ENCODE measurements at places on chromosomes 1 and 21.

GRCh38 chr21:26982767-26983166, 15.9 kb upstream of the ADAMTS5 start:
- DNase-seq = no peak

DNA sequence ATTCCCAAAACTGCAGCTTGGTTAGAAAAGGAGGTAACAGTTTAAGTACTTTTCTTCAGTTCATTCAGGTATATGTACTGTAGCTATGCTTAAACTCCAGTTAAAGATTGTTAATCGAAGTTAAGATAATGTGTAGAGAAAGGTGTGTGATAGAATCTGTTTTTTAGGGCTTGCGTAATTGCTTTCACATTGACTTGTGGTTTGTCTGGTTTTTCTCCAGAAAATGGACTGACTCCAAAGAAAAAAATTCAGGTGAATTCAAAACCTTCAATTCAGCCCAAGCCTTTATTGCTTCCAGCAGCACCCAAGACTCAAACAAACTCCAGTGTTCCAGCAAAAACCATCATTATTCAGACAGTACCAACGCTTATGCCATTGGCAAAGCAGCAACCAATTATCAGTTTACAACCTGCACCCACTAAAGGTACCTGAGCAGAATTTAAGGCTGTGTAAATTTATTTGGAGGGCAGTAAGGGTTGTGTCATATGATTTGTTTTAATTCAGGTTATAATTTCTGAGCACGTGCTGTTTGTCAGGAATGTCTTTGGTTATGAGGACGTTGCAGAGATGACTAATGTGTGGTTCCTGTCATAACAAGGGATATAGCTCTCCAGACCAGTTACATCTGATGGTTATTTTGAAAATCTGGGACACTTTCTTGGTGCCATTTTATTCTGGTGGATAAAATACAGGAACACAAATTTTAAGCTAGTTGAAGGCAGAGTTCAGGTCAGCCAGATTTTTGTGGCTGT, 26.0 kb downstream of the ATF6 start:
- DNase-seq = no peak

DNA sequence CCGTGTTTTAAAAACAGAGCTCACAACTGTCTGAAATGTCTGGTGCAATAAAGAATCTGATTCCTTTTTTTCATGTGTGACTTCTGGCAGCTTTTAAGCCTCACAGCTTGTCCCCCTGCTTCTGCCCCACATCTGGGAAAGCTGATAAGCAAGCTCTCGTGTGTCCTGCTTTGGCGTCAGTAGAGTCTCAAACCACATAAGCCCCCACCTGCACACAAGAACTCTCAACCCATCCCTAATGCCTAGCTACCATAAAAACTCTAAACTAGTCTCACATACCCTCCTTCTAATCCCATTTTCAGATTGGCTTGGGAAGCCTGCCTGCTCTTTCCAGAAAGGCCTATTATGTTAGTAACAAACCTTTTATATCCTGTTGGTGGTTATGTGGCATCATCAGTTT, 94.6 kb upstream of the DAB1 start:
- no peak for DNase-seq

GRCh38 chr1:8858112-8858668, 20.3 kb downstream of the ENO1 start:
- no peak for DNase-seq

DNA sequence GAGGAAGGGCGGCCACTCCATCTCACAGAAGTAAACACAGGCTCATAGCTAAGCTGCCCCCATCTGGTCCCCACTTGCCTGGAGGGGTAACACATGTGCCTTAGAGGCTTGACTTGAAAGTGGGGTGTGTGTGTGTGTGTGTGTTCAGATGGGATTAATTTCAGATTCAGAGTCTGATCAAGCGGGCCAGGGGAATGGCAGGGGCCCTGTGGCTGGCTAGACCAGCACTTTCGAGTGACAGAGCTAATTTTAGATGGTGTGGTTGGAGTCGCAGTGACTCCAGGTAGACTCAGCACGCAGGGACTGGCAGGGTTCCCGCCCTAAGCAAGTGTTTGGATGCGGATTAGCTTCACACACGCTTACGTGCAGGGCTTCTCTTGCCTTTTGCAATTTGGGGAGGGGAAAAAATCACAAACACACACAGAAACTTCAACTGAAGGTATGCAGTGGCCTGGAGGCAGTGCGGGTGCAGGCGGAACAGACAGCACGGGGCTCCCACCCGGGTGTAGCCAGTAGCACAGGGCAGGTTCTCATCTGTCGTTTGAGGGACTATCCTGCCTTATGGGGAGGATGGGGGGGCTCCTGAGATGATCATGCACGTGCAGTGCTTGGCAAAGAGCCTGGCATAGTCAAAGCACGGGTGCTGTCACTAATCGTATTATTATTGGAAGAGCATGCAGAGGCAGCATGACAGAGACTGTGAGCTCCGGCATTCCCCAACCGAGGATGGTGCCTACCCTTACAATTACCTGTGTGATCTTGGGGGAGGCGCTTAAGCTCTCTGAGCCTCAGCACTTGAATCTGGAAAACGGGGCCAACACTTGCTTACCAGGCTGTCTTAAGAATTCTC, 1.3 kb downstream of the EDN2 start:
- no peak for DNase-seq

DNA sequence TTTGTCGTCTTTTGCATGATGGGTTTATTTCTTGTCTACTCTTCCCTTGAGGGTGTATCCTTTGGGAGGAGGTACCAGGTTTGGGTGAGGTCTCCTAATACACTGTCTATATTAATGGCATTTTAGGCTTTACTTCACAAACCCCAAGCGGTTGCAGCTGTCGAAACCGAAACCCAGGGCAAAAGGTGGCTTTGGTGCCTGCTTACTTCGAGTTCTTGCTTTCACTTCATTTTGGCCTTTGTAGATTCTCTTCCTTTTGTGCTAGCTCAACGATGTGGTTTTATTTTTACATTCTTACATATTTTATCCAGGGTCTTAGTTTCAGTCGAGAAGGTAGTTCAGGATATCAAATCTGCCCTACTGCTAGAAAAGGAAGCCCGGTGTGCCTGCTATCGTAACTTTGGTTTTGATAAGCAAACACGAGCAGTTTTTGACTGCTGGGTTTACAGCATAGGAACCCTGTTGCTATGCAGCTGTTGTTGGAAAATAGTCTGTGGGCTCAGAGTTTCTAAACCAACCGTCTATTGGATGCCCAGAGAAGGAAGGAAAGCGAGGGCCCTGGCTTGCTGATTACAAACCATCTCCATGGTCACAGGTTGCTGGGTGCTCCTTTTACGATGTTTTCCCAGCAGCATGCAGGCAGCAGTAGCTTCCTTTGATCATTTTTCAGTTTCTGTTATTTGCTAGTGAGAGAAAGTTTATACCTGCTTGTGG, 9.8 kb upstream of the TSPAN2 start:
- DNase-seq = no peak

DNA sequence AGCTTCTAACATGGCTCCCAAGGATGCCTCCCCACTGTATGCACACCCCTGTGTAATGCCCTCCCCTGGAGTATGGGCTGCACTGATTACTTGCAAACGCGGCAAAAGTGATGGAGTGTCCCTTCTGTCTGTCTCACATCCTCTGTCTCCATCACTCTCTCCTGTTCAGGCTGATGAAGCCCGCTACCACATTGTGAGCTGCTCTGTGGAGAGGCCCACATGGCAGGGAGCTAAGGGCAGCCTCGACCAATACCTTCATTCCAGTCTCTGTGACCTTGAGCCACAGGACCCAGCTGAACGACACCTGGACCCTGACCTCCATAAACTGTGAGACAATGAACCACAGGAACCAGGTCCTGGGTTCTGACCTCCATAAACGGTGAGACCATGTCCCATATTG, 154.1 kb upstream of the ETV3 start:
- no peak for DNase-seq

DNA sequence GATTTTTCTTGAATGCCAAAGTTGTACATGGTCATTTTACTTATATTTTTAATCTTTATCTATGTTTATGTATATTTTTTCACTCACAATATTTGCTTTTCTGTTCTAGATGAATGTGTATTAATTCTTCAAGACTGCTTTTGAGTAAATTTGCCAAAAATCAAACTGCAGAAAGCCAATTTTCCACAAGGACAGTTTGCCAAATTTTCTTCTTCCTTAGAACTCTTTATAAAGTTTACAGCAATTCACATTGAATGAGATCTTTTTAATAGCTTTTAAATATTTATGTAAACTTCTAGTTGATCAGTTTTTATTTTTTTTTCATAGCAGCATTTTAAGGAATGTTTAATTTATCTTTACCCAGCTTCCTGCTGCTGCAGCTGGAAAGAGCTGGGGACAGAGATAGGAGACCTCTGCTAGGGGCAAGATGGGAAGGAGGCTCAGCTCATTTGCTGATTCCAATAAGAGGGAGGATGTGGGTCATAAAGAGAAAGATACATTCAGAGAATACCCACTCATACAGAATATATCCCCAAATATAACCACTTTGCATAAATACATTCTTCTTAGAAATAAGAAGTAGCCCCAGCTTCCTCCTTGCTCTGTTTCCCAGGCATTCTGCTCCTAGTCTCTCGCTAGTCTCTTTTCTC, 93.0 kb downstream of the ODF2L start:
- DNase-seq = no peak

- DNase-seq = no peak
These were observed 3.2 kb upstream of the TNFSF4 start for GRCh38 chr1:173210283-173210682.

DNA sequence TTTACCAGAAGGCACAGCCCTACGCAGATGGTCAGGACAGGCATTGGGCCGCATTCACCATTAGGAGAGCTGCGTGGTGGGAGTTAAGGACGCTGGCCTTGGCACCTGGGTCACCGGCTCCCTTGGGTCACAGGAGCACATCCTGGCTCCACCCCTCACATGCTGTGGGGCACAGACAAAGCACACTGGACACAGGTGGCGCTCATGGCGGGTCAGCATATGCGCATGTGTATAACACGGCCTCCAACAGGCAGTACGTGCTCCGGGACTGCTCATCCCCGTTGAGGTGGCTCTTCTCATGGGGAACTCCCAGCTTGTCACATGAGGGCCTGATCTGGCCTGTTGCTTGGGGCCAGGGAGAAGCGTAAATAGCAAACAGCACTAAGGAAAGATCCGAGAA, 25.0 kb downstream of the PGBD5 start:
- DNase-seq = no peak

GRCh38 chr1:31568895-31569595, 7.3 kb upstream of the TINAGL1 start:
- DNase-seq = no peak

GRCh38 chr1:26279456-26280332, at the start of gene SH3BGRL3:
Gene SH3BGRL3, plus strand, starts transcription at chr1:26280086. Its CDS starts 70 bp downstream, at chr1:26280156.
- no peak for DNase-seq

DNA sequence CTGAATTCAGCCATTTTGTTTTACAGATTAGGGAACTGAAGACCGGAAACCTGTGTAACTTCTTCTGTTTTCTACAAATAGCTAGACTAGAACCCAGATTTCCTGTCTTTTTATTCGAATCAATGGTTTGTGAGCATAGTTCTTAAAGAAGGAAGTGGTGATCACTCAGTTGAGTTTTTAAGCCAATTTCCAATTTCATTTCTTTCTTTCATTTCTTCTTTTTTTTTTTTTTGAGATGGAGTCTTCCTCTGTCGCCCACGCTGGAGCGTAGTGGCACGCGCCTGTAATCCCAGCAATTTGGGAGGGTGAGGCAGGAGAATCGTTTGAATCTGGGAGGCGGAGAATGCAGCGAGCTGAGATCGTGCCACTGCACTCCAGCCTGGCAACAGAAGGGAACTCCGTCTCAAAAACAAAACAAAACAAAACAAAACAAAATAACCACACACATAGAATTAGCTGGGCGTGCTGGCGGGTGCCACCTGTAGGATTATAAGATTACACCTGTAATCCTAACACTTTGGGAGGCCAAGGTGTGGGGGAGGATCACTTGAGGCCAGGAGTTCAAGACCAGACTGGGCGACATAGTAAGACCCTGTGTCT, 3.0 kb upstream of the MDM4 start:
- DNase-seq = no peak

- no peak for DNase-seq
These were observed 3.6 kb upstream of the GNB1 start for GRCh38 chr1:1894354-1895059.

- DNase-seq = no peak
These were observed 457.0 kb upstream of the PROX1 start for GRCh38 chr1:213530611-213531320.

DNA sequence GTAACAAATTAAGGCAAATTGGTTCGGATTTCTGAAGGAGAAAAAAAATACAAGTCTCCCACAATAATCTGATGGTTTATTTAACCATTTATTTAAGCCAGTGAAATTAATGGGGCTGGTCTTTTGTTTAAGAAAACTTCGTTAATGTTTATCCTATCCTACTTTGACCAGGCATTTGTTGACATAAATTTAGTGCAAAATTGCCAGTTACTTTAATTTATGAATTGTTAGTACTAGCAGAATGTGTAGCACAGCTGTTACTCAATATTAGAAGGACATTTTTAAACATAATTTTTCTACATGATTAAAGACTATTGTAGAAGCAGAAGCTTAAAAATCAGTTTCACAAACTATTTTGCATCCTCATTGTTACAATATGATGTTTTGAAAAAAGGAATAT, 687.6 kb upstream of the PTBP2 start:
- no peak for DNase-seq

- DNase-seq = no peak
These were observed 150.2 kb downstream of the FOXD2 start for GRCh38 chr1:47587891-47588582.

GRCh38 chr1:172967936-172968335, 82.8 kb downstream of the TNFSF18 start:
- DNase-seq = no peak

All from C1 segment of cervical spinal cord (tissue), 14 donors.